ENCODE measurements at places on chromosomes 12 and 14. TPM values are rescaled to one million over a fixed set of nuclear protein-coding genes. Genes with fewer than 3 reads are reported as not detected.

GRCh38 chr12:71475280-71475679, 35.7 kb downstream of the LGR5 start:
- DNase-seq: no peak

Gene NR1H4
- polyA plus RNA-seq: not detected

DNA sequence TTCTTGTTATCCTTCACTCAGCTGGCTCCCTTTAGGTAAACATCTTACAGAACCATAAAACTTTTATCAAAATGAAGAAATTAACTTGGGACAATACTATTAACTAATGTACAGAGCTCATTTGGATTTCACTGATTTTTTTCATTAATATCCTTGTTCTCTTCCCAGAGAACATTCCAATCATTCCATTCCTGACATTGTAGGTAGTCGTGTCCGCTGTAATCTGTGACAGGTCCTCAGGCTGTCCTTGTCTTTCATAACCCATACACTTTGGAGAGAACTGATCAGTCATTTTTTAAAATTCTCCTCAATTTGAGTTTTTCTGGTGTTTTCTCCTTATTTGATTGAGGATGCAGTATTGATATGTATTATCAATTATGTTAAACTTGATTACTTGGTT, 916.8 kb downstream of the GALC start:
- no peak for DNase-seq

GRCh38 chr12:81330480-81330879, 252.6 kb downstream of the ACSS3 start:
- no peak for DNase-seq

Measured in K562 (cell line).